ENCODE measurements at places on chromosomes 11 and 22.

- DNase-seq: no peak
Observed at GRCh38 chr22:37846433-37846832, 2.3 kb upstream of the ANKRD54 start.

GRCh38 chr11:61416941-61417340 lies 12.8 kb downstream of the CPSF7 start:
- DNase-seq: no peak

GRCh38 chr11:123231777-123232176 lies 36.7 kb upstream of the CLMP start:
- DNase-seq: no peak

GRCh38 chr11:68150037-68150436 lies 28.8 kb upstream of the CHKA start:
- DNase-seq: no peak

GRCh38 chr22:32522237-32522636 lies 47.6 kb downstream of the FBXO7 start:
- no peak for DNase-seq

DNA sequence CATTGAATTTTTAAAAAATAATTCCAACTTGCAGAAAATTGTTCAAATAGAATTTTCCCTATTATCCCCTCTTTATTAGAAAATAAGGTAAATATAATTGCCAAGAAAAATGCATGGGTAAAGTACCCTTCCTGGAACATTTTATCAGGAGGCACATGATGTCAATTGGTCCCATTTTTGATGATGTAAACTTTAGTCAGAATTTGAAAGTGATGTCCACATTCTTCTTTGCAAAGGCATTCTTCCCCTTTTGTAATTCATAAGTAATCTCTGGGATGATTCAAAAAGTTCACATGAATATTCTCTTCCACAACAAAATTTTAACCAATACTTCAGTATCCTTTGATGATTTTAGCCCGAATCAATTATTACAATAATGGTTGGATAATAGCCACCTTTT lies 86.9 kb upstream of the ANO3 start:
- no peak for DNase-seq

Data from nucleus accumbens (tissue), 56 donors.